ENCODE measurements at places on chromosomes 7 and 10.

DNA sequence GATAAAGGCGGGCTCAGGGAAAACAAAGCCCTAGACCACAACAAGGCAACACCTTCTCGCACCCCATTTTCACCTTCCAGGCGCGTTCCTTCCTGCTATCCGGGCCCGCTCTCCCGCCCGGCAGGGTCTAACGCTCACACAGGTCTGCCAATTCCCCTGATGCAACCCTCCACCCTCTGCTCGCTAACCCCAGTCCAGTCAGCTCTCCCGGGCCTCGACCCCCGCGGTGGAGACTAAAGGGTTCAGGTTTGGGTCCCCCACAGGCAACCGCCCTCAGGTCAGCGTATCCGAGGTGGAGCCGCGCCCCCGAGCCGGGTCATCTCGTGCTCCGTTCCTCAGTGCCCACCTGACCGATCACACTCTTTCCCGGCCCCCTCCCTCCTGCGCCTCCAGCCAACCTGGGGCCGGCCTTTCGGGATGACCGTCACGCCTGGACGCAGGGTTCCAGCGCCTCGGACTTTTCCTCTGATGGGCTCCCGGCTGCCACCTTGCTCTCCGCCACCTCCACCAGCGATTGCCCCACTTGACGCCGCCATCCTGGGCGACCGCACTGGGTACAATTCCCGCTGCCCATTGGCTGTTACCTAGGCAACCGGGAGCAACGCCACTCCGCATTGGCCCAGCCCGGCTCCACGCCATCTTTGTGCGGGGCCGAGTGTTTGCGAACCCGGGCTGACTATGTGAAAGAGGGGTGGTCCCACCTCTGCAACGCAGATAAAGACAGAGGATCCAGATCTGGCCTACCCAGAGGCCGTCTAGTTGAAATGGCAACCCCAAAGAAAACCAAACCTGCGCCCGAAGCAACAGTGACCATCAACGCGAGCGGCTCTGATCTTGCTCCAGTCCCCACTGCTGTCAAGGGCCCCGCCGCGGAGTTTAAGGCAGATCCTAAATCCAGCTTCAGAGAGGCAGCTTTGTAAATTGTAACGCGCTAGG, at the start of gene MORN4:
MORN4 (minus strand) TSS at position 552 of the 936 bp plus-strand sequence. CDS start 13,847 bp downstream, outside the sequence.
- DNase-seq = peak; percentile 88

DNA sequence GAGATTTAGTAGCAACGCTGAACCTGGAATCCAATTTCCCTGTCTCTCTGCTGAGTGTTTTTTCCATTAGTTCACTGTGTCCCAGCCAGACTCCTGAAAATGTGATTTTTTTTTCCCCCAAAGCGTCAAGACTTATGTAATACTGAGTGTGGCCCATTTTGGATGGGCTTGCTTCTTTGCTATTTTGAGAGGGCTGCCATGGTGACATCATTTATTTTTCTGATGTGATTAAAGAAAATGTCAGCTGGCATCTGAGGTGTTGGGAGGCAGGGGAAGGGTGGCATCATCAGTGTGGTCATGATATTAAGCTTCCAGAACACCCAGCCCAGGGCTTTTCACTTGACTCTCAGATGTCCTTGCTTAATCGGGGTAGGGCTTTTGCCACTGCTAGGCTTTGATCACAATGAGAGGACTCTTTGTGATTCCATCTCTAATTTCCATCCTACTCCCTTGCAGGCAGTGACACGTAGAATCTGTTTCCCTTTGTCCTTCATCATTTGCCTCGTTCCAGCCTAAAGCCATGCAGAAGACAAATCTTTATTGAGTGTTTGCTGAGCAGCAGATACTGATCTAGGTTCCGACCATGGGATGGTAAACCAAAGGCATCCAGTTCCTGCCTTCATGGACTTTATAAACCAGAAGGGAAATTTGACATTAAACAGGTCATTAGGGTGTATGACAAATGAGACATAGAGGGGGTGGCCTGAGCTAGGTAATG, 7.4 kb downstream of the ZNF365 start:
- DNase-seq = no peak

DNA sequence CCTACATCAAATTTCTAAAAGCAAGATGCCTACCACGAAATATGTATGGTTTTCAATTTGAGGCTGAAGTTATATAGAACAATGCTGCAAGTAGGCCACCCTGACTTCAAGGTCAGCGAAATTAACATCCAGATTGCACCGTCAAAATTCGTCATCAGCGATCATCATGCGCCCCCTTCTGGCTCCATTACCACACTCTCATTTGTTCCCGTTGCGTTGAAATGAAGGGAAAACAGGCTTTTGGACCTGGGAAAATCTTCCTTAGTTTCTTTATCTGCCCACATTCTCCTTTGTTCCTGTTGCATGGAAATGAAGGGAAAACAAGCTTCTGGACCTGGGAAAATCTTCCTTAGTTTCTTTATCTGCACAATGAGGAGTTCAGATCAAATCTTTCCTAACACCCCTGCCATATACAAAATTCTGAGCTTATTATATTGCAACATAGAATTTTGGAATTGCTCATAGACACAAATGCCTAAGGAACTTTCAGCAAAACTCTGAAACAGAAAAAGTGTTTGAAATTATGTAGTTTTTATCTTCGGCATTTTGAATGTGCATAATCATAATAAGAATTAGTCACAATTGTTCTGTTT, 98.2 kb upstream of the PRKCQ start:
- peak; percentile 24 for DNase-seq

DNA sequence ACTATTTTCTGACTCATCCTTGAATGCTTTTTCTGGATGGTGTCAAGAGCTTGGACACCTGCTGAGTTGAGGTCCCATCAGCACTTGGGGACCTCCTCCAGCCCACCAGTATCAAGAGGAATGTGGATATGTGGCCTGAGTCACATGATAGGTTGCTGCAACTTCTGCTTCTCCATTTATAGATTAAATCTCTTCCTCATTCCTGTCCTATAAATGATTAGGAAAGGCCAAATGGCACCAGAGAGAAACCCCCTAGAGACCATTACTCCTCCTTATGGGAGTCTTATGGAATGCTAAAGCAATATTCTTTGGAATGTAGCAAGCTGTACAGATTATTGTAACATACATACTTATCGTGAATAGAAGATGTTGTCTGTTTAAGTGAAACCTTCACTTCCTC, 85.6 kb downstream of the NEUROD6 start:
- no peak for DNase-seq

DNA sequence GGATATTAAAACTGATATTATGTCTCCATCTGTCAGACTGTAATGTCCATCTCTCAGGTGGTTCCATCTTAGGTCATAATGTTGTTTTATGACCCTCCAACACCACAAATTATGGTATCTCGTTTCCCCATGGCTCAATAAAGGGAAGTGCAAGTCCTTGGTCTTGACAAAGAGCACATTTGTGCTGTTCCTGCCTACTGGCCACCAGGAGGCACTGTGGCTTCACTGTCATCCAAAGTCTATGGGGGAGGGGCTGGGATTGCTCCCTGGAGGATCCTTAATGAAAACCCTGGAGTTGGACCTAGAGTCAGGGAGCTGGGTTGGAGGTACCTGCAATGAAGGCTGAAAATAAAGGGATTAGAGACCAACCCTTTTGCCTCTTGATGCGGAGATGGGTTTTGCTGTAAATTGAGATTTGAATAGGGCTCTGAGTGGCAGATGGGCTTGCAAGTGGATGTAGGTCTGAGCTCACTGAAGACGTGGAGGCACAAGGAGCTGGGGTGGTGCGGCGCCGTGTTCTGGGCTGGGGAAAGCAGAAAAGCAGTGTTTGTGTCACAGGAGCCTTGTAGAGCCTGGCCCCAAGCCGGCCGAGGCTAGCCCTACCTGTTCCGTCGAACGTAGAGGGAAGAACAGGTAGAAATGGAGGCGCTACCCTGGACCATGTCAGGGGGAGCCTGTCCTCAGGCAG, 180.5 kb upstream of the PRSS58 start:
- DNase-seq = no peak

DNA sequence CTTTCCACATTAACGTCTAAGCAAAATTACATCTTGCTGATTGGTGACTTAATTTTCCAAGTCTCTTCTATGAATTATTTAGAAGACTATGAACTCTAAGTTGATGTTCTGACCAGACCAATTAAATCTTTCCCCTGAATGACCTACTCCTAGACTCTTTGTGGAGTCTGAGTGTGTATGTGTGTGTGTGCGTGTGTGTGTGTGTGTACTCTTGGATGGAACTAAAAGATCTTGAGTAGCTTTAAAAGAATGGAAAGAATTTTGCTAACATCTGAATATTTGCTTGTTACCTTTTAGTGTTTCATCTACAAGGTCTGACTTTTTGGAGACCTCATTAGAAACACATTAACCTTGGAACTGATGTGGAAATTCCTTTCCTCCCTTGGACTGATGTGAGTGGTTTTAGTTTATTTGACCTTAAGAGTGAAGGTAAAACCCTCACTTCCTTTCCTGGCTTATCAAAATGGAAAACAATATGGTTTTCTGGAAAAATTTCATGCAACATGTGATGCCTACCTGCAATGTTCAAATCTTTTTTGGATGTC, 257.1 kb downstream of the GATA3 start:
- DNase-seq = no peak

DNA sequence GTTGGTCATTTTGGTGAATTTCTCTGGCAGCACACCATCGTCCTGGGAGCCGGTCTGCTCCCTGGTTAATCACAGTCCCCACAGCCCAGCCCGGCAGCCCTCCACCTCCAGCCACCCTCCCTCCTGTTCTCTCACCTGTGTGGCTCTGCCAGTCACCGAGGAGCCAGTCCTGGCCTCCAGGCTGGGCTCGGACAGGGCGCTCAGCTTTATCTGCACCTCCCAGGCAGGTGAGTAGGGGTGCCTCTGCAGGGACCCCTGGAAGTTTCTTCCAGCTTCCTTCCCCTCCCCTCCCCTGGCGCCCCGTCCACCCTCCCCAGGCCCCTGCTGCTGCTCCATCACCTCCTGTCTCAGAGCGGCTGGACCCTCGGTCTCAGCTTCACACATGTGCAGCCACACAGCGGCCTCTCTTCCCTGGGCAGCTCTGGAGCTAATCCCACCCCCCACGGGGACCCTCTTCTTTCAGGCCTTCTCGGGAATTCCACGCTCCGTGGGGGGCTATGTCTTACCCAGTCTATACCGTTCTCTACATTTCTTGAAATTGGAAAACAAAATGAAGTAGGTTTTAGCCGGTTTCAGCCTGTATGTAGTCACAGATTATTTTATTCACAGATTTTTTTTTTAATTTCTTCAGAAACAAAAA, 213.9 kb upstream of the PPP2R2D start:
- no peak for DNase-seq

- DNase-seq = no peak
These were observed 19.9 kb downstream of the TMEM72 start for GRCh38 chr10:44930904-44931620.

DNA sequence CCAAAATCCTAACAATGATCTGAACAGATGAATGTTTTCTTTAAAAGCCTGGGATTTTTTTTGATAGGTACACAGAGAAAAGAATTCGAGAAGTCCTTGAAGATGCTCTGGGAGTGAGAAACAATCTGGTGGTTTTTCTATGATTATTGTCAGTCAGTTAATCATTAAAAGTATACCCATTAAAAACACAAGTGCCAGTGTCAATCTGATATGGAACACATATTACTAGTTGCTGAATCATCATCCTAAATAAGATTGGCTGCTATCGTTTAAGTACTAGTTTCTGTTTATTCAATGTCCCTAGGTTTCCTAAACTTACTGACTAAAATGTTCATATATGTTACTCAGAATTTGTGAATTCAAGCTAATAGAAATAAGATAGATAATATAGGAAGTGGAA, 16.1 kb downstream of the COL28A1 start:
- DNase-seq = no peak

GRCh38 chr10:59877191-59877671, 29.1 kb downstream of the CCDC6 start:
- DNase-seq = no peak

- peak; percentile 26 for DNase-seq
These were observed 25.1 kb upstream of the GHRHR start for GRCh38 chr7:30938435-30939316.

DNA sequence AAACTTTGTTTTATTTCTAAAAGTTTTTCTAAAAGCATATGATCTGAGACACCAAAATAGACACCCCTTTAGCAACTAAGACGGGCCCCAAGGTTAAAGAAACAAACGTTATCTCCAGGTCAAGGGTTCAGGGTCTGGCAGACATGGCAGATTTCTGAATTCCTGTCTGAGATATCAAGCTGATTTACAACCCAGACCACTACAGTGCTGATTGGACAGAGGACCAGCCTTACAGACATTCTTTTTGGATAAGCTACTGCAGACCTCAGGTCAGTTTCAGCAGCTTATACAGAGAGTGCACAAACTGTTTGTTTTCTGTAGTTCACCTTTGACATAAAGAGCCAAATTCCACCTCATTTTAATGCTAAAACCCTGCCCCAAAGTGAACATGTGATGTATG, 34.8 kb downstream of the SVOPL start:
- no peak for DNase-seq

GRCh38 chr7:155356323-155357105, 58.8 kb downstream of the INSIG1 start:
- no peak for DNase-seq

DNA sequence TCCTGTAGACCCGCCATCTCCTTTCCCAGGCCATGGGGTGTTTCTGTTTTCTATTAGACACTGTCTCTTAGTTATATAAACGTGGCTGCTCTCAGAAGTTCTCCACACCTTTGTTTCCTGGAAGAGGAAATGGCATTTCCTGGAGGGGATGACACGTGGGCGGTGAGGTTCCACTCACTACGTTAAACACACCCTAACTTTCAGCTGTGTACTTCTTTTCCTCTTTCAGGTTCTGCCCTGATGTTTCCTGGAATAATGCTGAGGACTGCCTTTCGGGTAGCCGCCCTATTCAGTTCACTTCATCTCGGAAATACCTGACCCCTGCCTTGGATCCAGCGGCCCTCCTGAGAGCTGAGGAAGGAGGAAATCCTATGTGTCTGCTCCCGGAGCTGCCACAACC, 3.4 kb upstream of the PRKCQ start:
- no peak for DNase-seq

- DNase-seq = no peak
These were observed 11.1 kb downstream of the ZNF775 start for GRCh38 chr7:150390205-150390604.

DNA sequence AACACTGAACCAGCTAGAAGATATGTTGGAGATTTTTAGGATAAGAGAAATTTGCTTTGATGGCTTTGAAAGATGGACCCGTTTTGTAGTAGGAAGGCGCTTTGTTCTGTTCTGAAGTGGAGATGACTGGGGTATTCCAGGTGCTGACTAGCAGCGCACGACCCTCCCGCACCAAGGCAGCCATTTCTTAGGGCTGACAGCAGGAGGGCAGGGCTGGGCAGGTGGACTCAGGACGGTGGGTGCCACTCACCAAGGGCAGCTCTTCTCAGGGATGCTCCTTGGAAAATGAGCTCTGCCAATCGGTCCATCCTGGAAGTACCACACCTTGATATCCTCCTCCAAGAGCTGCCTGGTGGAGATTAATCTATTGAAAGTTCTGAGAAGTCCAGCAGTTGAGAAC, 463.6 kb upstream of the FOXK1 start:
- no peak for DNase-seq

- DNase-seq = no peak
These were observed 110.8 kb downstream of the TMEM178B start for GRCh38 chr7:141184532-141185190.
